ENCODE measurements at places on chromosomes 4 and X.
A peak's percentile ranks its signal among the peaks of the same experiment; 100 is the strongest.

DNA sequence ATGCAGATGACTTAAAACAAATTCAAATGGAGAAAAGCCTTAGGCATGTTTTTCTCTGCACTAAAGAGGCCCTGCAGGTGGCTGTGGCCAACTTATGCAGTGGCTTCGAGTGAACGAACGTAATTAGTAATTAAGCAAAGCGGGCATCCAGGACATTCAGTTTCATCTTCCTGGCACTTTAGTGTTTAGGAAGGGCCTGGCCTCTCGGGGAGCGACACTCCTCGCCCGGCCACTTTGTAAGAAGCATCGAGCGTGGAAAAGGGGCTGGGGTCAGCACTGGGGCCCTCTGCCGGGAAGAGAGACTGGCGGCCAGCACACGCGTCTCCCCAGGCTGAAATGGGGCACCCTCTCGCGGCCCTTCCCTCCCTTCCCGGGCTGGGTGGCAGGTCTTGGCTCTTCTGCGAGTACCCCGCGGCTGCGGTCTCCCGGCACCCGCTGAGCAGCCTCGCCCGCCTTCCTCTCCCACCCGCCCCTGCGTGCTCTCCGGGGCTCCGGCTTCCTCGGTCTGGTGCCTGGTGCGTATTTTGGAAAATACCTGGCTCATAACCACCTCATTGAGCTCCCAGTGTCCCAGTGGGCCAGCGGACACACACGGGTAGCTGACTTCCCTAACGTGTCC is 677 bp upstream of the CYP4V2 start:
- no peak for DNase-seq

DNA sequence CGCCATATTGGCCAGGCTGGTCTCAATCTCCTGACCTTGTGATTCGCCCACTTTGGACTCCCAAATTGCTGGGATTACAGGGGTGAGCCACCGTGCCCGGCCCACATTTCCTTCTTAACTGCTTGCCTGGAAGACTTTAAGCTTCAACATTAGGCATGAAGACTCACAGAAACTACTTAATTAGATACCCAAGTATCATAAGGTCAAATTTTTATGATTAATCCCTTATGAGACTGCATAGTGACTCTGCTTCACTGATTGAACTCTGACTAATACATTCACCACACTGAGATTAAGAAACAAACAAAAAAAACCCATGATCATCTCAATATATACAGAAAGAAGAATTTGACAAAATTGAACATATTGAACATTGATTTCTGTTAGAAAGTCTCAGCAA is 87.4 kb upstream of the KCTD8 start:
- DNase-seq, result no peak

DNA sequence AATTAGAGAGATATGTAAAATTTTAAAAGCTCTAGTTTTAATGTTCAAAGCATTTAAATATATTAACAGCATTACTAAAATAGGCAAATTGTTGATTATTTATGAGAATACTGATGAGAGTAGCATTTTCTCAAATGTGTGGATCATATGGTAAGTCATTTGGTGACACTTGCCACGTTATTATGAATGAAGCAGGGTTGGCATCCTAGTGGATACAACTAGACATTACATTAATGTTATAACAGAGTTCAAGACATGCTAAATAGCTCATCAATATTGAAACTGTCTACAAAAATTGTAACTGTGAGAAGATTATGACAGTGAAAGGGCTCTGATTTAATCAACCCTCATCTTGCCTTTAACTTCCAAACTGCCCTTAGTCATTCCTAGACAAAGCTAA is 171.1 kb downstream of the PDGFC start:
- no peak for DNase-seq

GRCh38 chrX:19660604-19661255 is 145.4 kb upstream of the MAP3K15 start:
- DNase-seq, result no peak

- peak; percentile 82 for DNase-seq
Measured at GRCh38 chr4:138870737-138871554, 144.6 kb upstream of the NOCT start.

DNA sequence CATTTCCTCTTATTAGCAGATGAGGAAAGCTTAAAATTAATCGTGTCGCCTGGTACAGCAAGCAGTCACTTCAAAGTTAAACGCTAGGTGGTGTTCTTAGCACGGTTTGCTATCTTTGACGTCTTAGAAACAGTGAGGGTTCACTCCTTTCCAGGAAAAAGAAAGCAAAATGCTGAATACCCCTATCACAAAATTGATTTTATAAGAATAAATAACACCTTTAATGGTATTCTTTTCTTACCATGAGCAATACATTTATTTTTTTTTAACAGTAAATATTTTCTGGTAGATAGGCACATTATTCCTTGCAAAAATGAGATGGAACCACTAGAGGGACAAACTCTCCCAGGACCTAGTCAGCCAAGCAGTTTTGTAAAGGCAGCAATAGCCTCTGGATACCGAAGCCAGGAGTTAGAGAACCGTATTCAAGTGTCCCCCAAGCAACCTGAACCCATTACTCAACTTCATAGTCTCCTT is 153.9 kb downstream of the KDR start:
- DNase-seq, result peak; percentile 51

- DNase-seq, result no peak
Measured at GRCh38 chrX:10112510-10112909, 44.3 kb upstream of the CLCN4 start.

GRCh38 chr4:121114756-121115155 is 42.4 kb upstream of the NDNF start:
- no peak for DNase-seq

DNA sequence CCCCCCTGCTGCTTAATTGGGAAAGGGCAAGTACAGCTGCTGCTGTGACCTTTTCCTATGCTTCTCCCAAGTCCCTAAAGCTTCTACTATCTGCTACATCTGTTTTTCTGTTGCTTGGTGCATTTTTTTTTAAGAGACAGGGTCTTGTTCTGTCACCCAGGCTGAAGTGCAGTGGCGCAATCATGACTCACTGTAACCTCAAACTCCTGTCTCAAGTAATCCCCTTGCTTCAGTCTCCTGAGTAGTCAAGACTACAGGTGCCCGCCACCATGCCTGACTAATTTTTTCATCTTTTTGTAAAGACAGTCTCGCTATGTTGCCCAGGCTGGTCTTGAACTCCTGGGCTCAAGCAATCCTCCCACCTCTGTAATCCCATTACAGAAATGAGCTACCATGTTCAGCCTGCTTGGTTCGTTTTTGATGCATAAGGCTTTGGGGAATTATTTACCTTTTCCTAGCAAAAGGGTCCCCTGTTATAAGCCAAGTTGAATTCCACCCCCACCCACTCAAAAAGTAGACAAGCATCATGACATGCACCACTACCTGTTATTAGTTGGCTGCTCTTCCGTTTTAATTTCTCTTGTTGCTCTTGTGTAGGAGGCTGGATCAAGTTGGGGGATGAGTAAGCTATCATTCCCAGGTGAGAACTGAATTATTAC is 39.6 kb downstream of the DGKK start:
- DNase-seq, result no peak

- no peak for DNase-seq
Measured at GRCh38 chrX:105981772-105982485, 56.6 kb downstream of the SERPINA7 start.

GRCh38 chr4:106038908-106039307 is 143.6 kb downstream of the NPNT start:
- DNase-seq, result no peak

DNA sequence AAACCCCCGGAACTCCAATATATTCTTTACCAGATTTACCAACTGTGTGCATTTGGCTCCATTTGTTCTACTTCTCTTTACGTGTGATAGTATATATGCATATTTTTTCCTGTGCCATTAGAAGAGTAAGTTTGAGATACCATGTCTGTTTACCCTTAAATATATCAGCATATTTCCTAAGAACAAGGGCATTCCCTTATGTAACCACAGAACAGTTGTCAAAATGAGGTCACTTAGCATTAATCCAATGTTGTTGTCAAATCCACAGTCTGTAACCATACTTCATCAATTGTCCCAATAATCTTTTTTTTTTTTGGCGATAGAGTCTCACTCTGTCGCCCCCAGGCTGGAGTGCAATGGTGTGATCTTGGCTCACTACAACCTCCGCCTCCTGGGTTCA is 55.2 kb downstream of the TBC1D14 start:
- no peak for DNase-seq

DNA sequence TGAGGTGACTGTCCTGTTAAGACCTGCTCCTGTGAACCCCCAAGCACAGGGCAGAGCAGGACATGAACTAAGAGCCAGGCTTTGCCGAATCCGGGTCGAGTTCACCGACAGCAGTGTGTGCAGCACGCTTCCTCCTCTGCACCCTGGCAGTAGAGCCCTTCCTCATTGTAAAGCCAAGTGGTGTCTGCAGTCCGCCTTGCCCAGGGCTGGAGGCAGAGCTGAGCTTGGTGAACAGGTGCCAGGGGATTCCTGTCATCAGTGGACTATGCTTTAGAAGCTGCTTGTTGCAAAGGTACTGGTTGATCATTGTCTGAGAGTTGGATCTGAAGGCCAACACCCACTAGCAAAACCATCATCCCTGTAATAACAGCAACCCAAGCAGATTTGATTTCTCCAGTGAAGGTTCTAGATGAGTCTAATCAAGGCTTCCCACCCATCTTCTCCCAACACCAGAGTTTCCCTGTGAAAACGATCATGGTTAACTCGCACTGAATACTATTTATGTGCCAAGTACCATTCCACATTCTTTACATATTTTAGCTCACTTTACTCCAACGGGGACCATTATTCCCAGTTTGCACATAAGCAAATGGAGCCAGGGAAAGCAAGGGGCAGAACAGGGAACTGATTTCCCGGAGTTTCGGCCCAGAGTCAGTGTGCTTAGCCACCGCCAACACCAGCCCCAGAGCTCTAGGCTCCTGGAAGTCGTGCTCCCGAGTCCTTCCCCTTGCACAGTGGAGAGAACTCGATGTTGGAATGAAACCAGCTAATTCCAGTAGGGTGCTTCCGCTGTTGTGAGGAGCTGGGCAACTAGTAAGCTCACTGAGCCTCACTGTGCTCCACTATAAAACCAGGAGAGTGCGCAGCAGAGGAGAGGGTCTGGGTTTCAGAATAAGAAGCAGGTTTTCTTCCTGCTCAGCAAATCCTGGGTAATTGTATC is 1.4 kb upstream of the SLC34A2 start:
- no peak for DNase-seq

GRCh38 chrX:148613636-148614035 is 113.2 kb downstream of the AFF2 start:
- DNase-seq, result no peak

Measured in skin of body (tissue), 3 donors.